ENCODE measurements at places on chromosomes 4 and X.

DNA sequence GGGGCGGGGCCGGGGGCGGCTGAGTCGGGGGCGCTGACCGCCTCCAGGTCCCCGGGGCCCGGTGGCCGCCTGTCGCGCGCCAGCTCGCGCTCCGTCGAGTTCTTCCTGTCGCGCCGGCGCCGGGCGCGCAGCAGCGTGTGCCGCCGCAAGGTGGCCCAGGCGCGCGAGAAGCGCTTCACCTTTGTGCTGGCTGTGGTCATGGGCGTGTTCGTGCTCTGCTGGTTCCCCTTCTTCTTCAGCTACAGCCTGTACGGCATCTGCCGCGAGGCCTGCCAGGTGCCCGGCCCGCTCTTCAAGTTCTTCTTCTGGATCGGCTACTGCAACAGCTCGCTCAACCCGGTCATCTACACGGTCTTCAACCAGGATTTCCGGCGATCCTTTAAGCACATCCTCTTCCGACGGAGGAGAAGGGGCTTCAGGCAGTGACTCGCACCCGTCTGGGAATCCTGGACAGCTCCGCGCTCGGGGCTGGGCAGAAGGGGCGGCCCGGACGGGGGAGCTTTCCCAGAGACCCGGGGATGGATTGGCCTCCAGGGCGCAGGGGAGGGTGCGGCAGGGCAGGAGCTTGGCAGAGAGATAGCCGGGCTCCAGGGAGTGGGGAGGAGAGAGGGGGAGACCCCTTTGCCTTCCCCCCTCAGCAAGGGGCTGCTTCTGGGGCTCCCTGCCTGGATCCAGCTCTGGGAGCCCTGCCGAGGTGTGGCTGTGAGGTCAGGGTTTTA, 1.5 kb downstream of the ADRA2C start:
- no peak for DNase-seq

DNA sequence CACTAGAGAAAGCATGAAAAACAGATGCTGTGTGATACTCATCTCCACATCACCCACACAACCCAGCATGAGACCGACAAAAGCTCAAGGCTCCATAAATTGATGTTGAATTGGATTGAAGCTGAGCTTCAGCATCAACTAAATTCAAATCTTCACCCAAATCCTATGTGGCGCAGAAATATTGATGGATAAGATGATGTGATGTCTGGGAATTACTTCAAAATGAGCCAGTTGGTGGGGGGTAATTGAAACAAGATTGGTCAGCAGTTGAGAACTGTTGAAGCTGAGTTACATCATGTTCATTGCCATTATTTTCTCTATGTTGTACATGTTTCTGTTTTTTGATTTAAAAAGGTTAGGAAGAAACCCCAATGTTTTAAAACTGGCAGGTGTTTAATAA, 166.5 kb upstream of the STS start:
- DNase-seq: no peak

DNA sequence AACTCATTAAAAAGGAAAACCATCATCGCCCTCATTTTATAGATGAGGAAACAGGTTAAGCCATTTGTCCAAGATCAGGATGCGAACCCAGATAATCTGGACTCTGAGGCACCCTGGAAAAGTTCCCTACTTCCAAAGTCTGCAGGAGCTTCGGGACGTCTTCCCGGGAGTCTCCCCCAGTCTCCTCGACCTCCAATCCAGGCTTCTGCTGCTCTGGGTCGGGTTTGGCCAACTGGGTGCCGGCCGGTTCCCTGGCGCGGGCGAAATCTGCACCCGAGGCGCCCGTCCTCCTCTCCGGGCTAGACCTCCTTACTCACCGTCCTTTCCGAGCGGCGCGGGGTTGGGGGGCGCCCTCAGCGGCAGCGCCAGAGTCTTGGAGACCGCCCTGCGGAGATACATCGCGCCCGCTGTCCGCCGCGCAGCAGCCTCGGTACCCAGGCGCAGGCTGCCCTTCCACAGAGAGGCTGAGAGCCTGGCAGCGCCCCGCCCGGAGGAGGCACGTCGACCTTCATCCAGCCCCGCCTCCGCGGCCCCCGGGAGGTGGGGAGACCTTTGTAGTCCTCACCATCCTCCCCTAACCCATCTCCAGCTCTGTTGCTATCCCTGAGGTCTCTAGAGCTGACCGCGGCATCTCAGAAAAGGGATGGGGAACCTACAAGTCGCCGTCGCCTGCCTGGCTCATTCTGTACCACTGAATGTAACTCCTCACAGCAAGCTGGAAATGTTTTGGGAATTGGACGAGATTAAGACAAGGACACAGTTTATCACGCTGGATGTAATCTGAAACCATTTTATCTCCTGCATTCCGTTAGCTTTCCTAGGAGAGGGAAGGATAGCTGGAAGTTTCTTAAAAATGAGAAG, at the start of gene MGARP:
TSS of gene MGARP (minus strand) at position 466 of the 861 bp plus-strand sequence. CDS start at position 399, 67 bp downstream.
- no peak for DNase-seq

DNA sequence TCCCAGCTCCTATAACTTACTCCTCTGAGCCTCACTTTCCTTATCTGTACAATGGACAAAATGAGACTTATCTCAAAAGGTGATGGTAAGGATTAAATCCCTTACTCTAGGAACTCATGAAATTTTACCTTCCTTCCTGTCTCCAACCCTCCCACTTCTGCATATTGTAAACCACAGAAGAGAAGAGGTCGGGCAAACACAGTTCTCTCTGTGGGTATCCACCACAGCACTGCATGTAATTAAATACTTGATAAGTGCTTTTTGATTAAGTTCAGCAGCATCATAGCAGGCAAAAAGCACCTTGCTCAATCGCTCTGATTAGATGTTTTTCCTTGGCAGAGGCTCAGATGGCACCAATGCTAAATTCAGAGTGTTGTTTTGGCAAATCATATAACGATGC, 17.3 kb upstream of the TMEM192 start:
- no peak for DNase-seq

DNA sequence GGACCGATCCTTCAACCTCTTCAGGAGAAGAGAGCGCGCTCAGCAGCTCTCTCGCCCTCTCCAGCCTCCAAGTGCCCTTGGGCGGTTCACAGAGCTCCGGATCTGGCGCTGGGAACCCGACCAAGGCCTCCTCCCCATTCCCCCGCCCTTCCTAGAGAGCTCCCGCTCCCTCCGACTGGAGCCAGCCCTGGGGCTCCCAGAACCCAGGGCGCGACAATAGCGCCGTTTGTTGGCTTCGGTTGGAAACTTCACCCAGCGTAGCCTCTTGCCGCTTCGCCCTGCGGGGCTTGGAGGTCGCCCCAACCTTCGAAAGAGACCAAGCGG, 3.1 kb upstream of the SOX3 start:
- DNase-seq: no peak

DNA sequence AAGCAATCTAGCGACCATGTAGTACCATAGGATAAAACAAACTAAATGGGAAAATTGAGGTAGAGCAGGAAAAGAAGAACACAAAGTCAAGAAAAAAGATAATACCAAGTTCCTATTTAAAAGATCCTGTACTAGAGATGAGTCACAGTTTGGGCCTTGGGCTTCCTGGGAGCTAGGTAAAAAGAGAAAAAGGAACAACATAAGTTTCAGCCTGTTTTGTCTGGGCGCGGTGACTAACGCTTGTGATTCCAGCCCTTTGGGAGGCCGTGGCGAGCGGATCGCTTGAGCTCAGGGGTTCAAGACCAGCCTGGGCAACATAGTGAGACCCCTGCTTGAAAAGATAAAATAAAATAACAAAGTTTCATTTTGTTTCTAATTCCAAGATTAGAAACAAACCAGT, 14.0 kb upstream of the TMEM156 start:
- no peak for DNase-seq

DNA sequence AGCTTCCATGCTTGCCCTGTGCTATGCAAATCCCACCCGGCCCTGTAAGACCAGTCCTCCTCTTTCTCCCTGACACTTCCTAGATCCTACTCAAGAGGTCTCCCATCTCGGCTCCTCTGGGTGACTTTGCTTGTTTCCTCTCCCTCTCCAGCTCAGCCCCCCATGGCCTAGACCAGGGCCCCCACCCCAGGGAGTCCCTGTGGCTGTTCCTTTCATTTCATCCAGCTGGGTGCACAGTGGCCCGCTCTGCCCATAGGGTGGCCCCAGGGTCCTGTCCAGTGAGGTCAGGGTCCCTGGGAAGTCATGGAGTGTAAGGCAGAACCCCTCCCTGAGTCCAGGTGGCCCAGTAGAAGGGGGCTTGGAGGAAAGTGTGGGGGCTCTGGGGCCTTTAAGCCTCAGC, 52.3 kb upstream of the NKX1-1 start:
- DNase-seq: no peak

DNA sequence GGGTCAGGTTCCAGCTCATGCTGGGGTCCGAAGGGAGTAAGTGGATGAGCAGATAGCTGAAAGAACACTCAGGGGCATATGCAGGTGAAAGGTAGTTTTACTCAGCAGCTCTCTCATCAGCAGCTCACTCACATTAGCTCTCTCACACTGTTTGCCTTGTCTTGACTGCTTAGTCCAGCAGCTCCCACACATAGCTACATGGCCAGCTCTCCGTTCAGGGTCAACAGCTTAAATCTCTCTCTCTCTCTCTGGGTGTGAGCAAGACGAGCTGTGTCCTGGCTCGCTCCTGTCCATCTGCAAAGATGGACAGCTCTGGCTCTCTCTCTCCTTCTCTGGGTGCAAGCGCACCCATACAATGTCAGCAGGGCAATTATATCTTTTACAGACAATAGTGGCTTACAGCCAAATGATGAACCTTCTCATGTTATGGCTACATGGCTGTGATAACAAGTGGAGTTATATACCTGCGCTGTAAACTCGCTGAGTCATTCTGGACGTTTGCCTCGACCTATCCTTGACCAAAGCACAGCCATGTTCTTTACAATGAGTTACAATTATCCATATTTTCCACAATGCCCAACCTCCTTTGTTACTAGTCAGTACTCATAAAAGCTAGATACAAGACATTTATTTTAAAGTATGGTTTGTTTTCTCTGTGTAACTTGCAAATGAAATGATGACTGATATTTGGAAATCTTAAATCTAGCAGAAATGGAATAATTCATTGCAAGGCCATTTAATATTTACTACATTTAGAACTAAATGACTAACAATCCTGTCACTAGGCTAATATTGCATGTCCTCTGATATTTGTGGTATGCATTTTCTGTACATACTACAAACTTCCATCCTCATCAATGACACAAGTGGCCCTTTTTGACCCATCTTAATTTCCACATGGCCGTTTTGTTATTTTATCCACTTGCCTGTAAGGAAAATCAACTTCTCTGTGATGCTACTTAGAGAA, 9.3 kb downstream of the PAPSS1 start:
- no peak for DNase-seq

- no peak for DNase-seq
These were observed 106.4 kb upstream of the NWD2 start for GRCh38 chr4:37138019-37138653.

- DNase-seq: no peak
These were observed 16.6 kb downstream of the CLCN4 start for GRCh38 chrX:10173331-10173900.

GRCh38 chrX:16155581-16156096, 11.6 kb upstream of the MAGEB17 start:
- DNase-seq: no peak

DNA sequence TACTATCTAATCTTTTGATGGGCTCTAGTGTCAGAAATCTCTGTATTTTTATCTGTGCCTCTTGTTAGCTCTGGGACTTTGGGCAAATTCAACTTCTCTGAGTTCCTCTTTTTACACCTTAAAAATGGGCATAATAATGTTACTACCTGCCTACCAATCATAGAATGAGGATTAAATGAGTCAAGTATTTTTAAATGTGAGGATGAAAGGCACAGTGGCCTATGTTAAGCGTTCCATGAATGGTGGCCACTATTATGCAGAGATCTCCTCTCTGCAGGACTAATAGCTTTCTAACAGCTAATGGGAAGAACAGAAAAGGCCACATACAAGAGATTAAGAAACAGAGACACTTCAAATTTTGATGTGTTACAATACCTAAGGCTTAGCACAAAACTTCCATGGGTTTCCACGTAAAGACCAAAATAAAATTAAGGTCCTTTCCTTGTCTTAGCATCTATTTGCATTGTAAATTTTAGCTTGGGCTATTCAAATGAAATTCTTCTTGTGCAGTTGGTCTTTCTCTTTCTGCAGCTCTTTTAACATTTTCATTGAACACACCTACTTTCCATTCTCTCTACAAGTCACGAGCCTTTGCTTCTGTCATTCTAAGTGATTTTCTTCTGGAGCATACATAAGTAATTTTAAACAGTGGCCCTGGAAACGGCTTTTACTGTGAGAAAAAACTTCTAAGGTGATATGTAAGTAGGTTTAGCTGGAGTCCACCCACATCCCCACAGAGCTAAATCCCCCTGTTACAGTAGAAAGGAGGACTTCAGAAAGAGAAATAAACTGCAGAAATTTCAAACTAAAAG, 117.9 kb upstream of the MED14 start:
- DNase-seq: no peak

- no peak for DNase-seq
These were observed 264.9 kb downstream of the RAPGEF2 start for GRCh38 chr4:159367781-159368080.
